ENCODE measurements at places on chromosomes 11 and 22. TPM values are rescaled to one million over a fixed set of nuclear protein-coding genes. Genes with fewer than 3 reads are reported as not detected.

- no peak for DNase-seq
Measured at GRCh38 chr11:60957188-60957587, 5.2 kb upstream of the SLC15A3 start.

DNA sequence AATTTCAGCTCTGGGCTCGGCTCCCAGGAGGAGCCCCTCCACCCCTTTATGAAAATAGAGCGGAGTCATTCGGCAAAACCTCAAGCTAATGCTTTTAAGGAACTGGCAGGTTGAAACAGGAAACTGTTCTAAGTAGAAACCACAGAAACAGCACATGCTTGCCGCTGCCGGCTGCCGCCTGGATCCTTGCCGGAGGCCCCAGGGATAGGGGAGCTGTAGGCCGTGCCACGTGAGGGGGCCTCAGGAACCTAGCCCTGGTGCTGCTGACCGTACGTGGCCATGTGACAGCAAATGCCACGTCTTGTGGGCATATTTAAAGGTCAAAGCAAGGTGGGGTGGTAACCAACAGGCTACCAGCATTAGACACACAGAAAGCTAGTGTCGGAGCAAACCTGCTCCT lies 77.9 kb upstream of the TIMP3 start:
- peak; percentile 58 for DNase-seq

RAB39A gene
- 5.6 TPM for polyA plus RNA-seq

CALCB gene
- not detected for polyA plus RNA-seq

- no peak for DNase-seq
Measured at GRCh38 chr22:23145878-23146470, 697 bp downstream of the RAB36 start.

GRCh38 chr22:47836957-47837356 lies 1074.5 kb downstream of the TBC1D22A start:
- DNase-seq = no peak

GRCh38 chr11:44548032-44548695 lies 17.3 kb upstream of the CD82 start:
- no peak for DNase-seq

MIOX gene
- polyA plus RNA-seq = 0.61 TPM

DNA sequence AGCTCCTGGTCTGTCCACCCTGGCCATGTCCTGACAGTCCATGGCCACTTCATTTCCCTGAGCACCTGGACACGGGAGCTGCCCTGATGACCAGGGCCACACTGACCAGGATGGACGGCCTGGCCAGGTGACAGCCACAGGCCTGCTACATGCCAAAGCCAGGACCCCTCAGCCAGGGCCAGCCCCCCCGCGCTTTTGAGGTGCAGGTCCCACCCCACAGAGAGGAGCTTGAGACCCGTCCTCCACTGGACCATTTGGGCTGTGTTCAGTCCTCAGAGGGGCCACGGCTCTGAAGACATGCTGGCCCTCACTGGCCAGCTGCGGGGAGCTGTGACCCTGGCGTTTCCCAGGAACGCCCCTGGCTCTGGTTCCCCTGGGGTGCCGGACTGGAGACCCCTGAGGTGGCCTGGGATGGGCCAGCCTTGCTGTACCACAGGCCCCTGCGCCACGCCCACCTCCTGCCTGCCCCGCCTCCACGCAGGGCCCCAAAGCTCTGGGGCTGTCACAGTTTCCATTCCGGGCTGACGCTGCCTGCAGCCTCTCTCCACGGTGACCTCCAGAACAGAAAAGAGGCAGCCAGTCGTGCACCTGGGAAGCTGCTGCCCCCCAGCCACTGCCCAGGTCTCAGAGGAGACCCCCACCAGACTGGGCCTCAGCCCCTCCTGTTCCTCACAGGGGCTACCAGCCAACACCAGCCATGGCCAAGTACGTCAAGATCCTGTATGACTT lies 18.2 kb downstream of the EPS8L2 start:
- no peak for DNase-seq

DNA sequence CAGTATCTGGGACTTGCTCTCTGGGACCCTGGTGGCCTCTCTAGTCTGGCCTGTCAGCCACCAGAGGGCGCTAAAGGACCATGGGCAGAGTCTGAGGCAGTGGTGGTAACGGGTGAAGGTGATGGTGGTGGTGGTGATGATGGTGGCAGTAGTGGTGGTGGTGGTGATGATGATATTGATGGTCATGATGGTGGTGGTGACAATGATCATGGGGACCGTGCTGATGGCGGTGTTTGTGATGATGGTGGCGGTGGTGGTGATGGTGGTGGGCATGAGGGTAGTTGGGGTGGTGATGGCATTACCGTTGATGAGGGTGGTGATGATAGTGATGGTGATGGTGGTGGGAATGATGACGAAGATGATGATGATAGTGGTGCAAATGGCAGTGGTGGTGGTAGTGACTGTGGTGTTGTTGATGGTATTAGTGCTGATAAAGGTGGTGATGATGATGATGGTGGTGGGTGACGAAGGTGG lies 16.0 kb downstream of the TRPM5 start:
- peak; percentile 49 for DNase-seq

GRCh38 chr11:8219257-8220021 lies 44.2 kb downstream of the LMO1 start:
- no peak for DNase-seq

DNA sequence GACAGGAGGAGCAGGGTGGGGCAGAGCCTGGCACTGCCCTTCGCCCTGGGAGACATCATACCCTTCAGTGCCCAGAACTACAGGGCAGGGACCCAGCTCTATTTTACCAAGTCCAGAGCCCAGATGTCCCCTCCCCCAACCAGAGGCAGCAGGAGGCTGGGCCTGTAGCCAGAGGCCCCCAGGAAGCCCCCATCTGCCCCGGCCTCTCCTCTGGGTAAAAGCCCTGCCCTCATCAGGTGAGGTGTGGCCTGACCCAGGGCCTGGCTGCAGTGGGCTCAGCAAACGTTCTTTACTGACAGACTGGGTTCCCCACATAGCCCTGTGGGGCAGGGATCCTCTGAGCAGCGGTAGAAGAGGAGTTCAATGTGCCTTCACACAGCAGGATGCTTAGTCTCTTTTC lies 51.8 kb upstream of the SLC22A12 start:
- DNase-seq = no peak

DNA sequence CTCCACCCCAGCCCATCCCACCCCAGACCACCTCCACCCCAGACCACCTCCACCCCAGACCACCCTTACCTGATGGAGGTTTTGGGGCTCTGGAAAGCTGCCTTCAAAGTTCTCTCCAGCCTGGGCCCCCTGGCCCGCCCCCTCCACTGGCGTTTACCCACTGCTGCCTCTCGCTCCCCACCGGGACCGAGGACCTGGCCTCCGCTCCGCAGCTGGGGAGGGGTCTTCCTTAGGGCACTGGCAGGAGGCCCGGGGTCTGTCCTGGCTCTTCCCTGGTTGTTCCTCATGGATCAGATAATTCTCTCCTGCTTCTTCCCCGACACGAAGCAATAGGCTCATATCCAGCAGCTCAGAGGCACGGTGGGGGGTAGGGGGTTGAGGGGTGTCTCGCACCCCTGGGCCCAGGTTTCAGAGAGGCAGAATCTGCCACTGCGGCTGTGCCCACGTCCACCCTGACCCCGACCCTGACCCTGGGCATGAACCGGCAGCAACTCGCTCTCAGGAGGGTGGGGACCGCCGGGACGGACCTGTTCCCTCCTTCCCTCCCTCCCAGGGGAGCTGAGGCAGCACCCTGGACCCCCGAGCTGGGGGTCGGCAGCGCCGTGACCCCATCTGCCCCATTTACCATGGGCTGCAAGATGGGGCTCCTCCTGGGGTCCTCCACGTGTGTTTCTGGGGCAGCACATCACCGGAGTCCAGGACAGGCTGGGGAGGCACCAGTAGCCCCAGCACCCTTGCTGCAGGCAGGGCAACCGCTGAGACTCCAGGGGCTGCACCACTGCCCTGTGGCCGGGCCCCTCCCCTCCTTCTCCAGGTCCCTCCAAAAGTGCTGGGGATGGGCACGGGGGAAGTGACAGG lies 12.9 kb downstream of the KRTAP5-5 start:
- no peak for DNase-seq

LARGE2 gene
- polyA plus RNA-seq = 1.2 TPM
